Activated CD4-positive, alpha-beta memory T cell treated with anti-CD3 and anti-CD28 coated beads, Interleukin-2, amount 10 ng/mL, durations not matched to agents 7 days and 5 days (primary cell): ENCODE measurements at places on chromosomes 6 and 20. TPM values are rescaled to one million over a fixed set of nuclear protein-coding genes. Genes with fewer than 3 reads are reported as not detected.

DNA sequence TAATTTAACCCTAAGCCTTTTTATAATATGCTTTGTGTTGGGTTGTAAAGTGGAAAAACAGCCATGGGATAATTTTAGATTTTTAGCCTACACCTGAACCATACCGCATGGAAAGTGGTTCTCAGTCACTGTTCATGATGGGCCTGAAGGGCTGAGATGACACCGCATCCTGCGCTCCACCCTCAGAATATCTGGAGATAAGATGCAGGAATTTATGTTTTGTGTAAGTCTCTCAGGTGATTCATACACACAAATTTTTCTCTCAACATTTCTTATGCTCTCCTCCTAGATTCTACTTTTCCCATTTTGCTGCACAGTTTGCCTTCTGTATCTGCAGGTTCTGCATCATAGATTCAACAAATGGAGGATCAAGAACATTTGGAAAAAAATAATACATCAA is 191.3 kb upstream of the PHACTR1 start:
- no peak overlapping the region for H3K4me3 ChIP-seq
- H3K36me3 ChIP-seq: no peaks in the 10 kb centered on the region
- no peak for DNase-seq
- no peak overlapping the region for H3K27ac ChIP-seq
- H3K4me1 ChIP-seq: no peaks in the 10 kb centered on the region

The PDE7B gene
- total RNA-seq: 0.68 TPM

DNA sequence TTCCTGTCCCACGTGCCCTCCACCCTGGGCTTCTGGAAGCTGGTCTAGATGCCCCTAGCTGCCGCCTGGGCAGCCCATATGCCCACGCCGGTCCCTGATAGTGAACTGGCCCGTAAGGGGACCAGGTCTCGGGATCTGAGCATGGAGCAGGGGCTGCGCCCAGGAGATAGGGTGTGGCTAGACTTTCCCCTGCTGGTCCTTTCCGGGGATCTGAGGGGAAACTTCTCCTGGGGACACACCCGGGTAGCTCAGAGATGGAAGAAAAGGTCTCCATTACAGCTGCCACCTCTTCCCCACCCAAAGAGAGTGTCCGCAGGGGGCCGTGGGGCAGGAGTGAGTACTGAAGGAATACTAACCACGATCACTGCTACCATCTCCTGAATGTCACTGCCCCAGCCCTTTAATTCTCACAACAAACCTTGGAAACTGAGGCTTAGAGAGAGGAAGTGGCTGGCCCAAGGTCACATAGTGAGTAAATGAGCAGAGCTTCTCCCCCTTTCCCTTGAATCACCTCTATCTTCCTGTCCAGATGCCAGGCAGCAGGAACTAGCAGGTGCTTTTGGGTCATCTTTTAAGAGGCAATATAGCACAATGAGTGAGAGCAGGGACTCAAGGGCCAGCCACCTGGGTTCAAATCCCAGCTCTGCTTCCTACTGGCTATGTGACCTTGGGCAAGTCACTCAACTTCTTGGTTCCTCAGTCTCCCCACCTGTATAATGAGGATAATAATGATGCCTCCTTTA is 11.8 kb upstream of the CCN5 start:
- no peaks in the 10 kb centered on the region for H3K4me1 ChIP-seq
- no peak overlapping the region for H3K27ac ChIP-seq
- DNase-seq: no peak
- no peak overlapping the region for H3K4me3 ChIP-seq
- H3K36me3 ChIP-seq: no peaks in the 10 kb centered on the region

The POPDC3 gene
- total RNA-seq: not detected

DNA sequence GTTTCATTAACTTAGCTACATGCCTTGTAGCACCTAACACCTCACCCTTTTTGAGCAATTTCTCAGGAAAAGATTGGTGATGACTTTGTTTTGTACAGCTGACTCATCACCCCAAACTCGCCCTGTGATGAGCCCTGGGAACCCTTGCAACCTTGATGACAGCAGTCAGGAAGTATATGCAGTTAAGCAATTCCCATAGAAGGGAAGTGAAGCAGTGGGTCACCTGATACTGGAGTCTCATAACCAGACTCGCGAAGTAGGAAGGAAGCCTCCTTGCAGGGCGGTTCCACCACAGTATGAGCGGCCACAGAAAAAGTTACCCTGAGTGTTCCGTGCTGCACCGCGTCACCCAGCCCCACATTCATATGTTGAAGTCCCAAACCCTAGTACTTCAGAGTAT is 82.0 kb upstream of the EDN1 start:
- no peak for DNase-seq
- H3K27ac ChIP-seq: no peak overlapping the region
- peaks cover 3% of the 10 kb centered on the region for H3K4me1 ChIP-seq

The NKX2-4 gene
- total RNA-seq: not detected

- no peaks in the 10 kb centered on the region for H3K36me3 ChIP-seq
- H3K27me3 ChIP-seq: no peaks in the 10 kb centered on the region
- no peaks in the 10 kb centered on the region for H3K4me1 ChIP-seq
- DNase-seq: no peak
These were observed 223.6 kb downstream of the KIF16B start for GRCh38 chr20:16349523-16350260.

DNA sequence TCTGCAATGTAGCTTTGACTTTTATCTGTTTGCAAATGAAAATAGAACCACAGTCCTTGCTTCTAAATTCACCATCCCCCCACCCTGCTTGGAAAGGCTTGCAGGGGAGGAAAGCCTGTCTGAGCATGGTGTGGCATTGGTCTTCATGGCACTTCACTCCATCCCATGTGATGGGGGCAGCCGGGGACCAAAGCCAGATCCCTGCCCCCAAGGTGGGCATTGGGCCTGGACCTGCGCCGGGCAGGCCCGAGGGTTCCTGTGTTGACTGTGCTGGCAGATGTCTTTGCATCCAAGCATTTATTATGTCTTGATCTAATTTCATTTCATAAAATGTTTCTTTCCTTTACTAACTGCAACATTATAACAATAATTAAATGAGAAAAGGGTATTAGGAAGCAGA is 120.0 kb downstream of the SYNDIG1 start:
- H3K4me1 ChIP-seq: no peaks in the 10 kb centered on the region
- H3K27ac ChIP-seq: no peak overlapping the region
- DNase-seq: no peak
- H3K27me3 ChIP-seq: peaks cover 5% of the 10 kb centered on the region
- no peak overlapping the region for H3K4me3 ChIP-seq

- no peak overlapping the region for H3K4me3 ChIP-seq
- H3K4me1 ChIP-seq: no peaks in the 10 kb centered on the region
- H3K27ac ChIP-seq: no peak overlapping the region
- DNase-seq: no peak
- peaks cover 14% of the 10 kb centered on the region for H3K27me3 ChIP-seq
- H3K36me3 ChIP-seq: no peaks in the 10 kb centered on the region
These were observed 49.6 kb upstream of the PHIP start for GRCh38 chr6:79127660-79128059.

The PLN gene
- total RNA-seq: not detected

The PNLDC1 gene
- total RNA-seq: 0.25 TPM

The LST1 gene
- 69.8 TPM for total RNA-seq

The WFDC5 gene
- 0.73 TPM for total RNA-seq

The BMP2 gene
- not detected for total RNA-seq

The NKX2-2 gene
- total RNA-seq: not detected

The OOEP gene
- total RNA-seq: 0.33 TPM

DNA sequence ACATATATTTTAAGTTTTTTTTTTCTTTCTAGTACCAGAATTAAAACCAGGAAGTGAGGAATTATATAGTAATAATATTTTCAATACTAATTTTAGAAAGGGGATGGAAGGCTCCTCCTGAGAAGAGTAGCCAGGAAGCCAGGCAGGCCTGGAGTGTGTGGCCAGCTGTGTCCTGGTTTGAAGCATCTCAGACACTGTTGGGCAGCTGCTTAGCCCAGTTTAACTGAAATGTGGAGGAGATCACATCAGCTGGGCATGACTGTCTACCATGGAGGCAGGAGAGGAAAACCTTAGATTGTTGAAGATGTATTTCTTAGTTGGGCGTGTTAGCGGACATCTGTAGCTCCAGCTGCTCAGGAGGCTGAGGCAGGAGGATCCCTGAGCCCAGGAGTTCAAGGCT is 142.2 kb downstream of the ARID1B start:
- H3K36me3 ChIP-seq: peaks cover 7% of the 10 kb centered on the region
- peaks cover 5% of the 10 kb centered on the region for H3K4me1 ChIP-seq
- no peak for DNase-seq
- no peaks in the 10 kb centered on the region for H3K27me3 ChIP-seq
- H3K4me3 ChIP-seq: no peak overlapping the region
- H3K27ac ChIP-seq: no peak overlapping the region

The BTNL2 gene
- total RNA-seq: not detected

- H3K27me3 ChIP-seq: peaks cover 28% of the 10 kb centered on the region
- H3K4me3 ChIP-seq: no peak overlapping the region
- no peaks in the 10 kb centered on the region for H3K36me3 ChIP-seq
These were observed 16.3 kb upstream of the RFPL4B start for GRCh38 chr6:112330879-112331265.

DNA sequence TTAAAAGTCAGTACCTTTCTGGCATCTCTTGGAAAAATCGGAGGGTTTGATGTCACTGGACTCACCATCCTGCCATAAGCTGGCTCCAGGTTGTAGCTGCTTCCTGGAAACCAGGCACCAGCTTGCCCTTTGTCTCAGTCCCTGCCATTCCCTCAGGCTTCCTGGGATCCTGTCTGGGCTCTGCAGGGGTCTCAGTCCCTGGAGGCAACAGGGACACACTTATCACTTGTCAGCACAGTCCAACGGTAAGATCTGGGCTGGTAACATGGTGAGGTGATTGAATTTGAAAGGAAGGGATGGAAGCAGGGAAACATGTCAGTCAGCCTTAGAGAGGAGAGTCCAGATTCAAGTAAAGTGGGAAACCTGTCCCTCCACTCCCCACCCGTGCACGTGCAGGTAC is 147.6 kb upstream of the ECI2 start:
- no peak for DNase-seq
- H3K27ac ChIP-seq: no peak overlapping the region
- H3K4me3 ChIP-seq: no peak overlapping the region
- H3K27me3 ChIP-seq: peaks cover 23% of the 10 kb centered on the region
